ENCODE measurements at places on chromosomes 11 and 22. TPM values are rescaled to one million over a fixed set of nuclear protein-coding genes. Genes with fewer than 3 reads are reported as not detected.

The SLC25A18 gene
- 2.5 TPM for total RNA-seq

The IL10RA gene
- 6.2 TPM for total RNA-seq

The EXPH5 gene
- total RNA-seq: 2.5 TPM

The OR51I1 gene
- not detected for total RNA-seq

The RFPL1 gene
- not detected for total RNA-seq

The ADAMTS8 gene
- 0.48 TPM for total RNA-seq

The PARVG gene
- total RNA-seq: 3.5 TPM

DNA sequence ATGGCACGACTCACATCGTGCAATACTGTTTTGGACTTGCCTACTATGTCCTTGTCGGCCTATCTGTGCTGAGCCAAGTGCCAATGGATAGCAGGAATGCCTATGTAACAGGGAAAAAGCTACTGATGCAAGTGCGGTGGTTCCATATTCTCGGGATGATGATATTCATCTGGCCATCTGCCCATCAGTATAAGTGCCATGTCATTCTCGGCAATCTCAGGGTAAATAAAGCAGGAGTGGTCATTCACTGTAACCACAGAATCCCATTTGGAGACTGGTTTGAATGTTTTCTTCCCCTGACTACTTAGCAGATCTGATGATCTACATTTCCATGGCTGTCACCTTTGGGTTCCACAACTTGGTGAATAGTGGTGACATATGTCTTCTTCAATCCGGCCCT, 20.1 kb downstream of the OOSP3 start:
- no peak for DNase-seq

GRCh38 chr22:30425616-30426387, at the start of gene MTFP1:
Gene MTFP1, plus strand, starts transcription at chr22:30425768. Its CDS starts 112 bp downstream, at chr22:30425880.
- peak; percentile 73 for DNase-seq

DNA sequence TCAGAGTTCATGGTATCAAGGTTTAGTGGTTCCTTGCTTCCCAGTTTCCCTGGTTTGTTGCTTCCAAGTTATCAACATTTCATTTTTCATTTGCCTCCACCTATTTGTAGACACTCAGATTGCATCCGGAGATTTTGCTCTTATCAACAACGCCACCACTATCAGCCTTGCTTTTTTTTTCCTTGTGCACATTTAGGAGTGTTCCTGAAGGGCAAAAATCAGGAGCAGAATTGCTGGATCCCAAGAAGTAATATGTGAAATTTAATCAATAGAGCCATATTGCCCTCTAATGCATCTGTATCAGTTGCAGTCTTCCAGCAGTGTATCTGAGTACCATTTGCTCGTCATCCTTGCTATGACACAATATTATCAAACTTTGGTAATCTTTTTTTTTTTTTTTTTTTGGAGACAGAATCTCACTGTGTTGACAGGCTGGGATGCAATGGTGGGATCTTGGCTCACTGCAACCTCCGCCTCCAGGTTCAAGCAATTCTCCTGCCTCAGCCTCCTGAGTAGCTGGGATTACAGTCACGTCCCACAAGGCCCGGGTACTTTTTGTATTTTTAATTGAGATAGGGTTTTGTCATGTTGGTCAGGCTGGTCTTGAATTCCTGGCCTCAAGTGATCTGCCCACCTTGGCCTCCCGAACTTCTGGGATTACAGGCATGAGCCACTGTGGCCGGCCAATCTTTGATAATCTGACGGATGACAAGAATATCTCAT, 42.1 kb upstream of the SEPTIN5 start:
- no peak for DNase-seq

DNA sequence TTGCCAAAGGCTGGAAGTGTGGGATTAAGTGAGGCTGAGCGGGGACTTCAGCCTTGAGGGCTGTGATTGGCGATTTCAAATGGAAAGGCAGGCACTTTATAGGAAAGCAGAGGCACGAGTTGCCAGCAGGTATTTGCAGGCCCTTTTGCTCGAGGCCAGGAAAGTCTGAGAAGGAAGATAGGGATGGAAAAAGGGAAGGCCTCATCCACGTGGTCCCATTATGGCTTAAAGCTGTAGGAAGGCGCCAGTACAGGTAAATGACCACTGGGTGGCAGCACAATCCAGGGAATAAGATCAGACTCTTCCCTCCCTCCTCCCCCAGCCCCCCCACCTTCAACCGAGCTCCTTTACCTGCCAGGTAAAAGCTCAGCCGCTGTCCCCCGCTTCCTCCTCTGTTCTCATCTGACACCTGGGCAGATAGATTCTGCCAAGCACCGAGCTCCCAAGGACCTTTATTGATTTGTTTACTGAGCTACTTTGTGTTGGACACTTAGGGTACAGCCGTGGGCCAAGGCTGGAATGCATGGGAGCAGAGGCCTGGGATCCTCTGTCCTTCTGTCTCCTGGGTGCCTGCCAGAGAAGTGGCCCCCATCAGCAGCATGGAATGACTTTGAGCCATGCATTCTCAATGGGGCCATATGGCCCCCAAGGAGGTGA, 7.5 kb downstream of the P2RX3 start:
- DNase-seq: peak; percentile 64

DNA sequence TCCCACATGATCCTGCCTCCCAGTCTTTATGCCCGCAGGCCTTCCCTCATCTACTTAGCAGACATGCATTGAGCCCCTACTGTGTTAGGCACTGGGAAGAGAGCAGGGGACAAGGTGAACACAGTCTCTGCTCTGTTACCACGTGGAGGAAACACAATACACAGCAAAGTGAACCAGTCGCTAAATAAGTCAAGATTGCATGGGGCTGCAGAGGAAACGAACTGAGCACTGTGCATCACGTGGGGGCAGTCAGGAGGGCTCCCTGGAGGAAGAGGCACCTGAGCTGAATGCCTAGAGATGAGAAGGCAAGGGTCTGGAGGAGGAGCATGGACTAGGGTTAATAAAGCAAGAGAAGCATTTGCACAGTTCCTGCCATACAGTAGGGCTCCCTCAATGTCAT, 102.7 kb downstream of the MN1 start:
- no peak for DNase-seq

DNA sequence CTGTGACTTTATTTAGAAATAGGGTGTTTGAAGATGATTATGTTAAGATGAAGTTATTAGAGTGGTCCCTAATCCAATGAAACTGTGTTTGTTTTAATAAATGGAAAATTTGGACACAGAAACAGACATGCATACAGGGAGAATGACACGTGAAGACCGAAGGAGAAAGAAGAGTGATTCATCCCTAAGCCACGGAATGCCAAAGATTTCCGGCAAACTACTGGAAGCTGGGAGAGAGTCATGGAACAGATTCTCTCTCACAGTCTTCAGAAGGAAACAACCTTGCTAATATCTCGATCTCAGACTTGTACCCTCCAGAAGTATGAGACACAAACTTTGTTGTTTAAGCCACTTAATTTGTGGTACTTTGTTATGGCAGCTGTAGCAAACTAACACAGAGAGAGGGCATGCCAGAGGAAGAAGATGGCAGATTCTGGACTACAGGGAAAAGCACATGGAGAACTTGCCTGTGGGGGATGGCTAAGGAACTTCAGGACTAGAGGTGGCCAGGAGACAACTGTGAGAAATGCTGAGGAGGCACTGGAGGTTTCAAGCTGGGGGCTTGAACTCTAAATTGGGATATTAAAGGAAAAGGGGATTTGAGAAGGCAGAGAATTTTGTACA, 733.5 kb upstream of the CCDC90B start:
- no peak for DNase-seq

DNA sequence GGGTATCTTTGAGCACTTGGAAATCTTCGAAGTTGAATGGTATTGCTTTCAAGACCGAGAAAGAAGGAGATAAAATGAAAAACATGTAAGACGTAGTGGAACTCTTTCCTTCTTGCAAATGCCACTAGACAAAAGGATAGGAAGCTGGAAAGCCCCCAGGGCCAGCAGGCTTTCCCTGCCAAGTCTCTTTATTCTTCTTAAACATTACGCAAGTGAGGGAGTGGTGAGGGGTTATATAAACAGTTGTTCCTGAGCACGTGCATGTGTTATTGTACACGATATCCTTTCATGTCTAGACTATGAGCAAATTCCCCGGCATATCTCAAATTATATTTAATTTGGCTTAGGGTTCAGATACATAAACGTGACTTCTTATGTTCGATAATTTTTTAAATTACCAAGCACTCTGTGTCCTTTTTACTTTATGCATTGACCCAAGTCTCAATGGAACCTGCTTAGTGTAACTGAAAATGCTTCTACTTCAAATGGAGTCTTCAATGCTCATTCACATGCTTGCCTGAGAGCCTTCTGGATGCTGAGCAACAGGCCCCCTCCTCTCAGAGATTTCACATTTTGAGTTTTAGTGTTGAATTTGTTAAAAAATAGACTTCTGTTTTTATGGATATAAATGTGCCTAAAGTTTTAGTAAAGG, 59.0 kb downstream of the PPP2R1B start:
- peak; percentile 71 for DNase-seq

- no peak for DNase-seq
Observed at GRCh38 chr22:47207846-47208554, 445.6 kb downstream of the TBC1D22A start.

GRCh38 chr22:44661070-44661469, 40.9 kb upstream of the PRR5 start:
- DNase-seq: no peak

DNA sequence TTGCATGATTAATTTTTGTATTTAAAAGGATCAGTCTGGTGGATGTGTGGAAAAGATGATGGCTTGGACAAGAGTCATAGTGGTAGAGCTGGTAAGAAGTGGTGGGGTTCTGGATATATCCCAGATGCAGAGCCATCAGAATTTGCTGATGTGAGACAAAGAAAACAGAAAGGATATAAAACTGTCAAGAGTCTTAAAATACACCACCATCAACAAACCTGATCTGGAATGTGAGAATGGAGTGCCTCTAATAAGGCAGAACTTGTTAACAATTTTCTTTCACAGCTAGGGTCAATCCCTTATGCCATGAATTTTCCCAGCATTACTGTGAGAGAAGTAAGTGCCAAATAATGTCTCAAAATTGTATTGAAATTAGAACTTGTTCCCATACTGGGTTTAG, 215.4 kb downstream of the METTL15 start:
- DNase-seq: no peak

- no peak for DNase-seq
Observed at GRCh38 chr11:6900327-6900999, 8.2 kb upstream of the OR2D2 start.

GRCh38 chr11:95149651-95150364, 60.2 kb downstream of the ENDOD1 start:
- DNase-seq: peak; percentile 54

Data from Right ventricle myocardium superior (tissue), 1 donor.